Left renal pelvis (tissue), 4 donors: ENCODE measurements at places on chromosomes 1 and 21. TPM values are rescaled to one million over a fixed set of nuclear protein-coding genes. Genes with fewer than 3 reads are reported as not detected.

The RORC gene
- polyA plus RNA-seq = 0.26 TPM

DNA sequence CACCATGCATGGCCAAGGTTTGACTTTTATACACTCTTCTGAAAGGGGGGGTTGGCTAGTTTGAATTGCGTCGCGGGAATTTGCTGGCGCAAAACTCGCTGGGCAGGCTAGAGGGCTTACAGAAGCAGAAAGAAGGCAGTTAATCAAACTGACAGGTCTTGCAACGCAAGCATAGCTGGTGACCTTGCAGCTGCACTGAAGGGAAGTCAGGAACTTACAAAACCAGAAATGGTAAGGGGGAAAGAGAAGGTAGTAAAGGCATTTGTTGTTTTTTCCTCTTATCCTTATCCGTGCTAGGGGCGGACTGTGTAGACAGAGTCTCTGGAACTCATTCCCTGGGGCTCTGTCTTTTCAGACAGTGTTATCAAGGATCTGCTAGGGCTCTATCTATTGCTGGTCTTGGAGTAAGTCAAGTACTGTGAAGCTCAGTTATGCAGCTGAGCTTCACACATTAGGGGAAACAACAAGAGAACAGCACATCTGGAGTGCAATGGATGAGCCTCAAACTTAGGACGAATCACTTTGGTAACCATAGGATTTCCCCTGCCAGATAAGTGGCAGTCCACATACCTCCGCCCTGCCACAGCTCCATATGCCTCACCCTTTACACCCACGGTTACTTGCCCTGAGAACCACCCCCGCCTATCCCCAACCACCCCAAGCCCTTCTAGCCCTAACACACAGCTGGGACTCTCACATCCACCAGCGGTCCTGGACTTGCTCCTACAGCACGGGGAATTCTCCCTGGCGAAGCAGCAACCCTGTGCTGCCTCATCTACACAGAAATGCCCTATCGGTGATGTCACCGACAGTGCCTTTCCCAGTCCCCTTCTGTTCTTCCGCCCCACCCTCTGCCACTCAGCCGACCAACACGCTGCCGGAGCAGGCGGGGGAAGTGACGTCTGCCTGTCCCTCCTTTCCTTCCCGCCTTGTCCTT lies 251.4 kb downstream of the FAM72C start:
- DNase-seq = no peak

The LCE1A gene
- not detected for polyA plus RNA-seq

- DNase-seq = no peak
Observed at GRCh38 chr1:245979589-245979988, 527.5 kb downstream of the SMYD3 start.

DNA sequence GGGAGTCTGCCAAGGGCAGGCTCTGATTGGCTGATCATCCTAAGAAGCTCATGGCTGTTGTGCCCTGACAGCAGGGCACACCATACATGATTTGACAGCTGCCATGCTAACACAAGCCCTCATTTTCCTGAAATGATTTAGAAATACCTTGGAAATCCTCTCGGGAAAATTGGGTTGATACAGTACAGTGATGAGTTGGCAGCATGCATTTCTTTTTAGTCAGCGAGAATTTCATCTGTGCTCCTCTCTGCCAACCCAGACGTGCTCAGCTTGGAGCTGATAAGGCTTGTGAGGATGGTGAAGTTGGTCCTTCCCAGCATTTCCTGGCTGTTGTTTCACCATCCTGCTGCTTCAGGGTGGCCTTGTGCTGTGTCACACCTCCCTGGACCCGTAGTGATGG lies 22.6 kb upstream of the KCNQ4 start:
- no peak for DNase-seq

The GIPC2 gene
- polyA plus RNA-seq = 13.6 TPM

DNA sequence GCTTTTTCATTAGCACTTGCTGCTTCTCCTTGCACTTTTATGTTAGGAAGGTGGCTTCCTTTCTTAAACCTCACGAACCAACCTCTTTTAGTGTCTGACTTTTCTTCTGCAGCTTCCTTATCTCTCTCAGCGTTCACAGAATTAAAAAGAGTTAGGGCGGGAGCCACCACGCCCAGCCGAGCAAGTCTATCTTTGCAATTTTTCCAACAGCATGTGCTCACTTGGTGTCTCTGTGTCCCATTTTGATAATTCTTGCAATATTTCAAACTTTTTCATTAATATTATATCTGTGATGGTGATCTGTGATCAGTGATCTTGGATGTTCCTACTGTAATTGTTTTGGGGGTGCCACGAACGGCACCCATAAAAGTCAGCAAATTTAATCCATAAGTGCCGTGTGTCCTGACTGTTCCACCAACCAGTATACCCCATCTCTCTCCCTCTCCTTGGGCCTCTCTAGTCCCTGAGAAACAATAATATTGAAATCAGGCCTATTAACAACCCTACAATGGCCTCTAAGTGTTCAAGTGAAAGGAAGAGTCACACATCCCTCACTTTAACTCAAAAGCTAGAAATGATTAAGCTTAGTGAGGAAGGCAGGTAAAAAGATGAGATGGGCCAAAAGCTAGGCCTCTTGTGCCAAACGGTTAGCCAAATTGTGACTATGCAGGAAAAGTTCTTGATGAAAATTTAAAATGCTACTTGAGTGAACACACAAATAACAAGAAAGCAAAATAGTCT lies 15.9 kb upstream of the ITPKB start:
- DNase-seq = no peak
